D721Med (cell line): ENCODE measurements at places on chromosomes 6 and 20.

GRCh38 chr6:2404211-2404929, 159.0 kb upstream of the GMDS start:
- DNase-seq, result no peak

- no peak for DNase-seq
Measured at GRCh38 chr6:6856538-6857523, 250.9 kb upstream of the RREB1 start.

- no peak for DNase-seq
Measured at GRCh38 chr6:13146442-13146841, 181.9 kb downstream of the TBC1D7 start.

DNA sequence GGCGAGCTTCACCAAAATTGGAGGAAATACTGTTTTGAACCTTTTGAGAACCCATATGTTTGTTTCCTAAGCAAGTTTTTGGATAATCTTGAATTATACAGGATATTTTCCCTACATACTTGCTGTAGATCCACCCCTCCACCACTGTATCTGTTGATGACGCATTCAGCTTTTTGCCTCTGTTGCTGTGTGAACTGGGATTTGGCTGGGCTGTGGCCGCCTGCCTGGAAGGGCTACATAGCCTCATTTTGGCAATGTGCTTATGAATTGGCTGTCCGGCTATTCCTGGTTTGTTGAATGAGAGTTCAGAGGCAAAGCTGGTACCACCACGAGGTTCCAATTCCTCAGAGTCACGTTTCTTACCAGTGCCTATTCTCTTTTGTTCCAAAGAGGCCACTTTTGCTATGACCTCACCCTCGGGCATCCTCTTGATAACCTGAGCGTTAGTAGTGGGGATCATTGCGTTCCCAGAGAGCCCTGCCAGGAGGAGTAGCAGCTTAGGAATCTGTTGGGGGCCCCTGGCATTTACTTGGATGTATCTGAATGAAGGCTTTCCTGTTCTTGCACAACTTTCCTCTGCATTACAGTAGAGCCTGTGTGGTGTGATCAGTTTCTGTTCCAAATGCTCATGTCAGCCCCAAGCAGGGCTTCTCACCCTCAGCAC, 6.4 kb downstream of the FAM83D start:
- no peak for DNase-seq

DNA sequence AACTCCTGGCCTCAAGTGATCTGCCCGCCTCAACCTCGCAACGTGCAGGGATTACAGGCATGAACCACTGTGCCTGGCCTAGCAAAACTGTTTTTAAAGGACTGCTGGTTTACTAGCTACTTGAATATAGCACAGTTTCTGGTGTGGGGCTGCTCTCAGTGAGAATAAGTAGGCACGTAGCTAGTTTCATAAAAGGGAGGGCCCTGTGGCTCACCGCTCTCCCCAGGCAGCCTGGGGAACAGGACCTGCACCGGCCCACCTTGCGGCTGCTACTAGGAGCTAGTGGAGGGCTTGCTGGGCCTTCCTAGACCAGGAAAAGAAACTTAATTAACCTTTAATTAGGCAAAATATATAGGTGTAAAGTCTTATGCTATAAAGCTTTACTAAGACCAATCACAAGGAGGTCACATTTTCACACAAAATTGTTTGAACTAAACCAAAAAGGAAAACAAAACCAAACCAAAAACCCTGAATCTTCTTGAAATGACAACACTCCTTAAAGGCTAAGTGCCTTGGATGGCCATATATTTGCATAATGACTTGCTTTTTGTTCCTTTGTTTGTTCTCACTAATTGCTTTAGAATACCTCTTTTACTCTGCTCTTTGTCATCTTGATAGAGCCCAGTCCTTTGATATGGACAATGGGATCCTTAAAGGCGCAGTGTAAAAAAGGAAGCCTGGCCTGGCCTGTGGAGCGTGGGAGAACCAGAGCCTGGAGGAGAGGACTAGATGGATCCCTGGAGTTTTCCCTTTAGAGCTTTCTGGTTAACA, 69.5 kb upstream of the SAMD5 start:
- no peak for DNase-seq

GRCh38 chr6:87118054-87118453, 23.1 kb upstream of the CGA start:
- DNase-seq, result no peak

DNA sequence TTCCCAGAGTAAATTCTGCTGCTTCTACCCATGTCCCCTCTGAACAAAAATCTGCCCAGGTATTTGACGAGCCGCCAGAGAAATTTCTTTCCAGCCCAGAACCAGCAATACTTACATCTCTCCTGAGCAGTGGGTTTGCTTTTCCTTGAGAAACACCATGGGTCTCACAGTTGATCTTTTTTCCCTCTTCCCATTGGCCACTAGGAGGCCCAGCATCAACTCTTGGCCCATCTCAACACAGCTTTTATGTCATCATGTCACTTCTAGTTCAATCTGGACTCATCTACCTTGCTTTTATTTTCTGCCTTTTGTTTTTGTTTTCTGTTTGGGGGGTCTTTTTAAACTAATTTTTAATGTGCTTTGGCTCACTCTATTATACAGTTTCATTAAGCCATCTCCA, 18.8 kb downstream of the MAFB start:
- no peak for DNase-seq

DNA sequence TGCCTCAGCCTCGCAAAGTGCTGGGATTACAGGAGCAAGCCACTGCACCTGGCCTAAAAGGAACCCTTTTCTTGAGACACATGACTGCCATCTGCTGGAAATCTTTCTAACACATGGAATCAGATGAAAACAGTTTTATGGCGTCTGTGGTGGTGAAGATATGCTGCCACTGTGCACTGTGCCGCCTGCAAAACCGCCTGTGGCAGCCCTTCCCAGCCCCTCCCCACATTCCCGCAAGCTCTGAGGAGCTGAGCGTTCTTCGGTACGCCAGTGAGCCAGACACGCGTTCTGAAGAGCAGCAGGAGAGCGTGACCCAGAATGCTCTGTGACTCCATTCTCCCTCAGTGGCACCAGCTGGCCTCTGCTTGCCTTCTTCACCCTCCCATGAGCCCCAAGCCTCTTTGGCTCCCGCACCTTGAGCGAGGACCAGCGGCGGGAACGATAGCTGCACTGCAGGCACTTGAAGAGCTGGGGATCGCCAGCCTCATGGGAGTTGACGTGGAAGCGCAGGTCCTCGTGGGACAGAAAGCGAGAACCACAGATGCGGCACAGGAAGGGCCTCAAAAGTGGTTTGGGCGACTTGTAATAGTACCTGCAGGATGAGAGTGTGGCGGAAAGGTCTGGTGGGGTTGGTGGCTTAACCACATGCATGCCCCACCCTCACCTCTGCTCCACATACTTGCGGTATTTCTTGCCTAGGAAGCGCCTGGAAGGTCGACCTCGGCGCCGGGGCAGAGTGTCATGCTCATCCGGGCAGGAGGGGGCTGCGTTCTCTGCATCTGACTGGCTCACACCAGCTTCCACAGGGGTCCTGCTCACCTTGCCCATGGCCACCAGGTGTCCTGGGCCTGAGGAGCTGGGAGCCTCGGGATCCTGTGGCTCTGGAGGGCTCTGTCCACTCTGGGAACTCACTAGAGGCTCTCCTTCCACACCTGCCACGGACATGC, 8.7 kb downstream of the ZNF335 start:
- DNase-seq, result no peak

GRCh38 chr20:8854571-8854970, 214.3 kb upstream of the PLCB4 start:
- DNase-seq, result no peak

GRCh38 chr20:36446557-36446956, 94.8 kb upstream of the MYL9 start:
- no peak for DNase-seq

DNA sequence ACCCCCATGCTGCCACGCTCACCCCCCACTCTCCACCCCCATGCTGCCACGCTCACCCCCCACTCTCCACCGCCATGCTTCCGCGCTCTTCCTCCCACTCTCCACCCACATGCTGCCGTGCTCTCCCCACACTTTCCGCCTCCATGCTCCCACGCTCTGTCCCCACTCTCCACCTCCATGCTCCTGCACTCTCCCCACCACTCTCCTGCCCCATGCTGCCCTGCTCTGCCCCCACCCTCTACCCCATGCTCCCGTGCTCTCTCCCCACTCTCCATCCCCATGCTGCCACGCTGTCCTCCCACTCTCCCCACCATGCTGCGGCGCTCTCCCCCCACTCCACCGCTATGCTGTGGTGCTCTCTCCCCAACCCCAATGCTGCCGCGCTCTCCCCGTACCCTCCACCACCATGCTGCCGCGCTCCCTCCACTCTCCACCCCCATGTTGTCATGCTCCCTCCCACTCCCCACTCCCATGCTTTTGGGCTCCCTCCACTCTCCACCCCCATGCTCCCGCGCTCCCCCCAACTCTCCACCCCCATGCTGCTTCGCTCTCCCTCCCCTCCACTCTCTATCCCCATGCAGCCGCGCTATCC, 46.0 kb upstream of the PDE10A start:
- DNase-seq, result no peak

DNA sequence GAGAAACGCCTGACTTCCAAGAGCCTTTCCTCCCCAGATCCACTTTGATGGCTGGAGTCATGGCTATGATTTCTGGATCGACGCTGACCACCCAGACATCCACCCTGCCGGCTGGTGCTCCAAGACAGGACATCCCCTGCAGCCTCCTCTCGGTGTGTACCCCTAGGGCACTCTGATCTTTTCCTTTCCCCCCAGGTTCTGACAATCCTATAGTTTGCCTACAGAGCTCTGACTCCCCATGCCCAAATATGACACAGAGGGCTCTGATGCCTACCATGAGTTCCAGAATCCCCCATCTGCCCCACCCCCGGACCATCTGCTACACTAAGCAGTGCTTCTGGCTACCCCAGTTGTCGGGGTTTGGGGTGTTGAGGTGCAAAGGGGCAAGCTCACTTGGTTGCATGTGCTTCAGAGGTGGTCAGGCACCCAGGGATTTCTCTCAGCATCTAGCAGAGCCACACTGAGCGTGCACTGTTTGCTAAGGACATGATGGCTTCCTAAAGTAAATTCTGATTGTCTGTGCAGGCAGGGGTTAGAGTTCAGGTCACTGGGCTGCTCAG, 24.0 kb upstream of the SGK2 start:
- no peak for DNase-seq

DNA sequence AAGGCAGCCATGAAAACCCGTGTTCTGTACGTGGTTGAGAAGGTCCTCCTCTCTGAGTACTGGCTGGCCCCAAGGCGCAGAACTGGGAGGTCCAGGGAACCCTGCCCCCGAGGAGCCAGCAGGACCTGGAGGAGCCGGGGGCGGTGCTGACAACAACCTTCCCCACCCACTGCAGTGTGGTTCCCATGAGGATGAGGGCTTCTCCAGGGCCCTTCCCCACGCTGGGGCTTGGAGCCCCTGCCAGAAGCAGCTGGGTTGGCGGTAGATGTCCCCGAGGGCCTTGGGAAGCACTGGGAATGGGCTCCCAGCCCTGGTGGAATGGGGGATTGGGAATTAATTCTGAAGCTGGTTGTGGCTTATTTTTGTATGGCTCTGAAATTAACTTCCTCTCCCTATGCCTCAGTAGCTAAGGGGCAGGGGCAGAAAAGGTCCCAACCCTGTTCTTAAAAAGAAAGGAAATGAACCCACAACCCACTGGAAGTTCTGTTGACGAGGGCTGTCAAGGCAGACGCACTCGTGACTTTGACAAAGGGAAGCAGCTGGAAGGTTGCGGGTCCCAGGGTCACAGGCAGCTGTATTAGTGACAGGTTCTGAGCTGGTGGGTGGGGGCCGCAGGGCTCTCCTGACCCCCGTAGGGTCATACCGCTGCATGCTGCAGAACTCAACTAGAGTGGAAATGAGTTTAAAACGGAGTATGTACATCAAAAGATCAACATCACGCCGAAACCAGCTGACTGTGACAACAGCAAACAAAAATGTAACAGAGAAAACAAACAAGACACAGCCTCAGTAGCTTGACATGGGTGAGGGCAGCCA, 13.9 kb upstream of the HELZ2 start:
- no peak for DNase-seq

GRCh38 chr20:57210911-57211280, 55.5 kb downstream of the BMP7 start:
- DNase-seq, result no peak

DNA sequence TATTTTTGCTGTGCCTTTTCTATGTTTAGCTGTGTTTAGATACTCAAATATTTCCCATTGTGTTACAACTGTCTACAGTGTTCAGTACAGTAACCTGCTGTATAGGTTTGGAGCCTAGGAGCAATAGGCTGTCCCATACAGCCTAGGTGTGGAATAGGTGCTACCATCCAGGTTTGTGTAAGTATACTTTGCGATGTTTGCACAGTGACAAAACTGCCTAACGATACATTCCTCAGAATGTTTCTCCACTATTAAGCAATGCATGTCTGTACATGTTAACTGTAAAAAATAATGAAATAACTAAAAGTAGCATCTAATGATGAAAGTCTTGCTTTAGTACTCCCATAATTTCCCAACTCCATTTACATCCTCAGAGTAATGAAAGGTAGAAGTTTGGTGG, 46.0 kb downstream of the SERAC1 start:
- DNase-seq, result no peak

- DNase-seq, result no peak
Measured at GRCh38 chr20:34200023-34200422, 41.2 kb upstream of the ASIP start.

- DNase-seq, result no peak
Measured at GRCh38 chr20:40718214-40718977, 29.4 kb upstream of the MAFB start.

DNA sequence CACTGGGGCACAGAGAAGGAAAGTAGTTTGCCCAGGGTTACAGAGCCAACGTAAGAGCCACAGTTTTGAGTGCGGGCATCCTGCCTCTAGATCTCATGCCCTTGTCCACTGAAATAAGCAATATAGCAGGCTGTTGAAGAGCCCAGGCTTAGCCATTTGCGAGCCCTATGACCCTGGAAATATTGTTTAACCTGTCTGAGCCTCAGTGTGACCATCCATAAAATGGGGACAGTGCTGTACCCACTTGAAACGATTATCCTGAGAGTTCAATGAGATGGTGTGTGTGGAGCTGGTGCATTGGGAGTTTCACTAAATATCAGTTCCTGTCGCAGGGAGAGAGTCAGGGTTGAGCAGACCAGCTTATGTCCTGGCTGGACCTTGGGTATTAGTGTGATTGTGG, 173.1 kb upstream of the KCNG1 start:
- no peak for DNase-seq

DNA sequence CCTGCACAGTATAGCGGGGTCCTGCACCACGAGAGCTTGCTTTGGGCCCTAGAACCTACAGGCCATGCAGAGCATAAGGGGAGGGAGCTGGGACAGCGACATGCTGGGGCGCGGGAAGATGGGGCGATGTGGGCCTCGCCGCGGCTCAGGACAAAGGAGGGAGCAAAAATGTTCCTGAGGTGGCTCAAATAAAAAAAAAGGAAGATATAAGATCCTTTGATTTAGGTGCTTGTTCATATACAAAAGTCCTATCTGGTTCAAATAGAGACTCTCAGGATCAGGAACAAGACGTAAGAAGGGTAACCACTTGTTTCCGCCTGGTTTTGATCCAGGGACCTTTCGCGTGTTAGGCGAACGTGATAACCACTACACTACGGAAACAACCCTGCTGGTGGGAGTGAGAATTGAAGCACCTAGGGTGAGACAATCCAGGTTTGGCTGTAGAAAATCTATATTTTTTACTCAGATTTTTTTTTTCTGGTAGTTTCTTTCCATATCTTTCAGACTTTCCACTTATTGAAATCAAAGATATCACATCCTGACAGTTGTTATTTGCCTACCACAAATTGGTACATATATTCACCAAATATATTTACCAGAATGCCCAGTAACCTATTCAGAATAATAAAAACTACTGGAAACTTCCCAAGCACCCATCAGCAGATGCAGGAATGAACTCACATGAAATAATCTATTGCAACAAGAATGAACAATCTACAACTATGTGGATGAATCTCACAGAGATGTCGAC, 177.9 kb upstream of the ZNF184 start:
- no peak for DNase-seq

GRCh38 chr6:167306401-167306998, 15.4 kb downstream of the UNC93A start:
- no peak for DNase-seq
